Stimulated activated CD4-positive, alpha-beta T cell treated with anti-CD3 and anti-CD28 coated beads, Interleukin-15, amount 100 ng/mL, for 1 hour (primary cell): ENCODE measurements at places on chromosomes 1 and 21.

DNA sequence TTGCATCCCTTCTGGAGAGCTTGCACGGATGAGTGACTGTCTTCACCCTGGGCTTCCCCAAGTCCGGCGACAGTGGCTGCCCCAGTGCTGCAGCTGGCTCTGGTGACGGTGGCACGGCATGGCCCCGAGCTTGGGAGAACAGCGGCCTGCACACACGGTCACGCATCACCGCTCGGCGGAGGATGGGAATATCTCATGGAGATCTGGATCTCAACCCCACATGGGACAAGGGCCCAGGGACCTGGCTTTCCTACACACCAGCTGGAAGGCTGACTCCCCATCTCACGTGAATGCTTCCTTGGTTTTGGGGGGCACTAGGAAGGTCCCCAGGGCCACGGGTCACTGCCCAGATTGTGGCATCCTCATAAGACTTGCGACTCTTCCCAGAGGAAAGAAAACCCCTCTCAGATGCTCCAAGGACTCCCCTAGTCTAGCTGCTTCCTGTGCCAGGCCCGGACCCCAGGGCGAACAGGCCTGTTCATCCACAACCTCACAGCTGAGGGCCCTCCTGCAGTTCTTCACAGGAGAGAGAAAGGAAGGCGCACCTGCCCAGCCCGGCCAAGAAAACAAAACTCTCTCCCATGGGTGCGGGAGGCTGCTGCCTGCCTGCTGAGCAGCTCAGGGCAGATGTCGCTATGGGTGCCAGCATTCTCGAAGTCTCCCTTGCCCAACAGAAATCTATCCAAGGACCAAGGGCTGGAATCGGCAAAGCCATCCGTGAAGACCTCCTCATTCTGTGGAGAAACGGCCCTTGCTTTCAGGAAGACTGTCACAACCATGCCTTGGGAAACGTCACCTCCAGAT, 9.9 kb downstream of the CFAP410 start:
- DNase-seq, result no peak

DNA sequence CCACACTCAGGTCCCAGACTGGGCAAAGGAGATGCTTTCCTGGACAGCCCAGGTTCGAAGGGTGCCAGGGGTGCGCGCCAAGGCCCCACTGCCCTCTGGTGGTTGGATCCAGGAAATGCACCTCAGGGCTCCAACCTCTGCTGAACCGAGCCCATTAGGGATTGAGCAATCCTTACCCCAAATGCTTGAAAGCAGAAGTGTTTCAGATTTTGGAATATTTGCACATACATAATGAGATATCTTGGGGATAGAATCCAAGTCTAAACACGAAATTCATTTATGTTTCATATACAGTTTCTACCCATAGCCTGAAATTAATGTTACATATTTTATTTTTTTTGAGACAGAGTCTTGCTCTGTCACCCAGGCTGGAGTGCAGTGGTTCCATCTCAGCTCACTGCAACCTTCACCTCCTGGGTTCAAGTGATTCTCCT, 57.4 kb downstream of the SLC9A1 start:
- DNase-seq, result peak; percentile 39

- no peak for DNase-seq
Observed at GRCh38 chr1:8602471-8603219, 214.8 kb downstream of the RERE start.

DNA sequence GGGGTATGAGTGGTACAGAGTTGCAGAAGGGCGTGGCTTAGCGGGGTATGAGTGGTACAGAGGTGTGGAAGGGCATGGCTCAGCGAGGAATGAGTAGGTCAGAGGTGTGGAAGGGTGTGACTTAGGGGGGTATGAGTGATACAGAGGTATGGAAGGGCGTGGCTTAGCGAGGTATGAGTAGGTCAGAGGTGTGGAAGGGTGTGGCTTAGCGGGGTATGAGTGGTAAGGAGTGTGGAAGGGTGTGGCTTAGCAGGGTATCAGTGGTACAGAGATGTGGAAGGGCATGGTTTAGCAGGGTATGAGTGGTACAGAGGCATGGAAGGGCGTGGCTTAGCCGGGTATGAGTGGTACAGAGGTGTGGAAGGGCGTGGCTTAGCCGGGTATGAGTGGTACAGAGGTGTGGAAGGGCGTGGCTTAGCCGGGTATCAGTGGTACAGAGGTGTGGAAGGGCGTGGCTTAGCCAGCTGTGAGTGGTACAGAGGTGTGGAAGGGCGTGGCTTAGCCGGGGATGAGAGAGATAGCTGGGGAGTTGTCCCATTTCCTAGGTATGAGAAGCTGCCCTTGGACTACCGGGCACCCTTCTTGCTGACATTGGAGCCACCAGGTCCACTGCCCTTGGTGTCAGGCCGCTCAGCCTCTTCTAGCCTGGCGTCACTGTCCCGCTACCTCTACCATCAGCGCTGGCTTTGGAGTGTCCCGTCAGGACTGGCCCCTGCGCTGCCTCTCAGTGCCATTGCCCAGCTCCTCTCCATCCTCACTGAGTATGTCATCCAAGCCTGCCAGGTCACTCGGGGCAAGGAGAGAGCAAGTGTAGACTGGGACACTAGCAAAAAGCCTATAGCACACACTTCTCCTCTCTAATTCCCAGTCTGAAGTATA, 29.8 kb downstream of the HYI start:
- DNase-seq, result no peak

- no peak for DNase-seq
Observed at GRCh38 chr1:83766241-83766691, 232.7 kb downstream of the TTLL7 start.
